ENCODE measurements at places on chromosomes 1 and 21.

- no peak for DNase-seq
Observed at GRCh38 chr1:235885655-235886262, 19.1 kb upstream of the LYST start.

- DNase-seq = no peak
Observed at GRCh38 chr1:156196445-156196844, 2.5 kb downstream of the SLC25A44 start.

DNA sequence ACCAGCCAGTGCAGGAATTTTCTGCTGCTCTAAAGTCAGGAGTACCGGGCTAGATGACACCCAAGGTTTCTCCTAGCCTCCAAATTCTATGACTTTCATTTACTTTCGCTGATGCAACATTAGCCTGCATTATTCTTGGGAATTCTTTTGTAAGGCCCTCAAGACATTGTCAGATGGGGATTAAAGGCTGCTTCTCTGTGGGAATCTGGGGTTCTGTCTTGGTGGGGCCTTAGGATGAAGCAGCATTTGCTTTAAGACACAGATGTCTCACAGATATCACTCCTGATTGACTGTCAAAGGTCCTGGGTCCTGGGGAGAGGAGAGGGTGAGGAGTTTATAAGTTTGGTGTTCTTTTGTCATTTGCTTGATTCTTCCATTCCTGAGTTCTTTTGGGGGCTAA is 11.6 kb downstream of the PKP1 start:
- no peak for DNase-seq

DNA sequence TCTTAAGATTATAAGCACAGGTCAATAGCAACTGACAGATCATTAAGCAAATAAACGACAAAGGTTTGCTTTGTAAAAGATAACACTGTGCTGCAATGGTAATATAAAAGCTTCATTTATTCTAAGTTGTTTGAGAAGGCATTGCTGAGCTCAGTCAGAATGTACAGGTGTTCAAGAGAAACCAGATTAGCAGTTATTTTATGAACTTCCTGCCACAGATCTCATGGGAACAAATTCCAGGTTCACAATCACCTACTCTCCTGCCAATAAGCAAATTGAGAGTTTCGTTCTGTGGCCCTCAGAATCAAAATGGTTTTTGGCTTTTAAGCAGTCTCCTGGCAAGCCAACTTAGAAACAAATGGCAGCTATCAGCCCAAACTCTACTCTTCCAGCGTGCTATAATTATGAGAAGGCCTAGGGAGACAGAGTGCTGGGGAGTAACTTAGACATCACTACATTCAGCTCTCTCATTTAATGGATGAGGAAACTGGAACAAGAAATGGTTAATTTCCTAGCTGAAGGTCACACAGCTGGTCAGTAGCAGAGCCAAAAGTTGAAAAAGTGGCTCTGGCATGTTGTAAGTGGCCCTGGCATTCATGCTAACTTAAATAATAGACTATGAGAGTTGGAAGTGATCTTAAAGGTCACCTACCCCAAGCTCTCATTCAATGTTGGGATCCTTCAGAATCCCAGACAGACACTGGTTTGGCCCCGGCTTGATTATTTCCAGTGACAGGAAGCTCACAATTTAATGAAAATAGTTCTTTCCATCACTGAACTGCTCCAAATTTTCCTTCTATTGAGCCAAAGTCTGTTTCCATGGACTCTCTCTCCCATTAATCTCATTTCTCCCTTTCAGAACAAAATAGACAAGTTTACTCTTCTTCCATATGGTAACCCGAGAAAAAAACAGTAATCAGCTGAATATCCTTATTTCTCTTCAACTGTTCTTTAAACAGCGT is 82.6 kb upstream of the EDEM3 start:
- DNase-seq = no peak

DNA sequence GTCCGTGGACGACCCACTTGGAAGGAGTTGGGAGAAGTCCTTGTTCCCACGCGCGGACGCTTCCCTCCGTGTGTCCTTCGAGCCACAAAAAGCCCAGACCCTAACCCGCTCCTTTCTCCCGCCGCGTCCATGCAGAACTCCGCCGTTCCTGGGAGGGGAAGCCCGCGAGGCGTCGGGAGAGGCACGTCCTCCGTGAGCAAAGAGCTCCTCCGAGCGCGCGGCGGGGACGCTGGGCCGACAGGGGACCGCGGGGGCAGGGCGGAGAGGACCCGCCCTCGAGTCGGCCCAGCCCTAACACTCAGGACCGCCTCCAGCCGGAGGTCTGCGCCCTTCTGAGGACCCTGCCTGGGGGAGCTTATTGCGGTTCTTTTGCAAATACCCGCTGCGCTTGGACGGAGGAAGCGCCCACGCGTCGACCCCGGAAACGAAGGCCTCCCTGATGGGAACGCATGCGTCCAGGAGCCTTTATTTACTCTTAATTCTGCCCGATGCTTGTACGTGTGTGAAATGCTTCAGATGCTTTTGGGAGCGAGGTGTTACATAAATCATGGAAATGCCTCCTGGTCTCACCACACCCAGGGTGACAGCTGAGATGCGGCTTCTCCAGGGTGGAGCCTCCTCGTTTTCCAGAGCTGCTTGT is 32.4 kb downstream of the PRMT2 start:
- DNase-seq = no peak

DNA sequence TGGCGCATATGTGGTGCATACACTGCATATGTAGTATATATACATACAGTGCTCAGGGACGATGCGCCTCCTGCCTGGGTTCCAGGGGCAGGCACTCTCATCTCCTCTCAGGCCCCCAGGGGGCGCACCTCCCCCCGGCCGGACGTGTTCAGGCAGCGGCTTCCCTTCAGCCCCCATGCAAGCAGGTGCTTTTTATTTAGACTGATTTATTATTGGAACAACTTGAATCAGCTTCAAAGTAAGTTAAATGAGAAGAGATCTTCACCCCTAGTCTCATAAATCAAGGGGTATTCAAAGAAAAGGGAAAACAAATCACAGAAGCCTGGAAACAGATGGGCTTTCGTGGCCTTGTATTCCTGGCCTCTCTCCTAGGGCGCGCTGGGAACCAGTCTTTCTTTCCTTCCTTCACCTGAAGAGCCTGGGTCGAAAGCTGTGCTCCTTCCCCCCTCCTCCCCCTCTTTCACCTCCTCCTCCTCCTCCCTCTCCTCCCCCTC is 64.6 kb downstream of the UBIAD1 start:
- DNase-seq = peak; percentile 33

DNA sequence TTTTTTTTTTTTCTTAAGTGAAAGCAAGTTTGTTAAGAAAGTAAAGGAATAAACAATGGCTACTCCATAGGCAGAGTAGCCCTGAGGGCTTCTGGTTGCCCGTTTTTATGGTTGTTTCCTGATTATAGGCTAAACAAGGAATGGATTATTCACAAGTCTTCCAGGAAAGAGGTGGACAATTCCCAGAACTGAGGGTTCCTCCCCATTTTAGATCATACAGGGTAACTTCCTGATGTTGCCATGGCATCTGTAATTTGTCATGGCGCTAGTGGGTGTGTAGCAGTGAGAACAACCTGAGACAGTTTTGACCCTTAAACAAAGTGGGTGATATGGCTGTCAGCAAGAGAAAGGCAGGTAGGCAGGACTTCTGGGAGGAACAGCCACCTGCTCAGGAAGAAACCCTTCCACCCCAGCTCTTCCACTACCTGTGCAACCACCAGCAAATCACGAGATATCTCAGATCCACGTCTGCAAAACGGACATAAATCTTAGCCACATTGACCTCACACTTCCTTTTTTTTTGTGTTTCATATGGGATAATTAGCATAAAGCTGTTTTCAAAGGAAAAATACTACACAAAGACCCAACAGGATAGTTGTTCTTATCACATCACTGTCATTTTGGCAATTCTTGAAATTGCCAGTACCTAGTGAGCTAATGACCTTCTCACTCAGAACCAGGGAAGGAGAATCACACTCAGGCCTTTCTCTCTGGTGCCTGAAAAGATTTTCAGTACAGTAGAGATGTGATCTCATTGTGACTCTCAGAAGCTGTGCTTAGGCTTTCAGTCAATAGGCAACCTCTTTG is 34.8 kb upstream of the DUSP10 start:
- DNase-seq = no peak

DNA sequence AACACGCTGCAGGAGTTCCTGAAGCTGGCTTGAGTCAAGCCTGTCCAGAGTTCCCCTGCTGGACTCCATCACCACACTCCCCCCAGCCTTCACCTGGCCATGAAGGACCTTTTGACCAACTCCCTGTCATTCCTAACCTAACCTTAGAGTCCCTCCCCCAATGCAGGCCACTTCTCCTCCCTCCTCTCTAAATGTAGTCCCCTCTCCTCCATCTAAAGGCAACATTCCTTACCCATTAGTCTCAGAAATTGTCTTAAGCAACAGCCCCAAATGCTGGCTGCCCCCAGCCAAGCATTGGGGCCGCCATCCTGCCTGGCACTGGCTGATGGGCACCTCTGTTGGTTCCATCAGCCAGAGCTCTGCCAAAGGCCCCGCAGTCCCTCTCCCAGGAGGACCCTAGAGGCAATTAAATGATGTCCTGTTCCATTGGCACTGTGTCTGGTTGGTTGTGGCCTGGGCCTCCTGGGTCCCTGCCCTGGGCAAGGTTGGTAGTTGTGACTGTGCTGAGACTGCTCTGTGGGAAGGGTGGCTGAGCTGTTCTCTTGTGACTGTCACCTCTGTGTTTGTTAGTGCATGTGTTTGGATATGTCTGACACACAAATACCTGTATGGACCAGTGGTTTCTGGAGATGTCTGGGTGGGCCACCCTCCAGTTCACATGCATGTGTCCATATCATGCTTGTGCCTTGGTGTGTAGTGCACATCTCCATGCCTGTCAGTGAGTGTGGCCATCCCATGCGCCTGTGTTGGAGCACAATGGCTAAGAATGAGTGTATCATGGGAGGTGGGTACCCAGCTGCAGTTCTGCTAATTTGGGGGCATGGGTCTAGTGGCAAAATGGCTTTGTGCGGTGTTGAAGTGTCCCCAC is 1.4 kb downstream of the SH3BGRL3 start:
- no peak for DNase-seq

DNA sequence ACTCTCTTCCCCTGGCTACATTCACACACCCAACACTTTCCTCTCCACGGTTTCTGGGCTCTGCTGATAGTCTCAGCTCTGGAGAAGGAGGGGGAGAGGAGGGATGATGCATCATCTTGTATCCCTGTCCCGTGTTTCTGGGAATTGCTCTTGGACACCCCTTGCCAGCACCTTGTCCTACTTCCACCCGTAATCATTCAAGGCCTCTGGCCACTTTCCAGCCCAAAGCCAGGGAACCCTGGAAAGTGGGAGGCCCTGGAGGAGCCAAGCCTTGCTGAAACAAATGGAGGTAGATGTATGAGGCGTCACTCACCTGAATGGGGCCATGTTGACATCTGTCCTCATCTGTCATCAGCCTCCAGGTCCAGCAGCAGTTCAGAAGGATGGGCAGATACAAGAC is 4.4 kb downstream of the PLEKHO1 start:
- DNase-seq = no peak

GRCh38 chr1:37484325-37485051 is 10.1 kb downstream of the ZC3H12A start:
- DNase-seq = peak; percentile 12

DNA sequence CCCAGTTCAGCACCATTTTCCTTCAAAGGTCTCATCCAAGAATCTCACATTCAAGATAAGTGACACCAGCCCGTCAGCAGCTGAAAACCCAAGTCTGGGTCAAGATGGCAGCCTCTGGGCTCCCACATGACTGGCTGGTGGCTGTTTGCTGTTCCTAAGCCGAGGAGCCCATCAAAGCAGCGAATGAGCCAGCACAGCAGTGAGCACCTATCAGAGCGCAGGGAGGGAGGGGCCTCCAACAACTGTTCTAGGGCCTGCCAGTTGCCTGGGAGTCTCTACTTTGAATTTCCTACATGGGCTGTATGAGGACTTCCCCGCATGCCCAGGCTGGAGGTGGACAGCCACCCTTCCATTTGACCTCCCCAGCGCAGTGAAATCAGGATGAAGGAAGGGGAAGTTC is 102.7 kb downstream of the ADARB1 start:
- no peak for DNase-seq

GRCh38 chr1:233904633-233905415 is at the start of gene SLC35F3:
Gene SLC35F3, plus strand, starts transcription at chr1:233904676.
- DNase-seq = peak; percentile 18

GRCh38 chr1:204320382-204320804 is 39.3 kb downstream of the PLEKHA6 start:
- DNase-seq = no peak

DNA sequence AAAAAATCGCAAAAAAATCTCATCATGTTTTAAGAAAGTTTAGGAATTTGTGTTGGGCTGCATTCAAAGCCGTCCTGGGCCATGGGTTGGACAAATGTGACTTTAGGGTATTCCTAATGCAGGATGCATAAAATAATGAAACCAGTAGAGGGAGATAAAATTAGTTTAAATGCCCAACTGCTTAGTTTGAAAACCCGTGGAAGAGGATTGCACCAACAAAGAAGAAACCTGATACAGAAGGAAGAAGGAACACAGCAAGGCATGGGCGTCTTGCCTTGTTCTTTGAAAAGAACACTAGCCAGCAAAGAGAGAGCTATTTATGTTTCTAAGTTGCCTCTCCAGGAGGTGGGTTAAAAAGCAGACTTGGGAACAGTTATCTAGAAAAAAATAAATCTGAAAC is 37.9 kb downstream of the WDR3 start:
- DNase-seq = no peak
